ENCODE measurements at places on chromosomes 3 and 15.
A peak's percentile ranks its signal among the peaks of the same experiment; 100 is the strongest.

GRCh38 chr3:73552700-73553099 lies 72.0 kb downstream of the PDZRN3 start:
- DNase-seq, result no peak

DNA sequence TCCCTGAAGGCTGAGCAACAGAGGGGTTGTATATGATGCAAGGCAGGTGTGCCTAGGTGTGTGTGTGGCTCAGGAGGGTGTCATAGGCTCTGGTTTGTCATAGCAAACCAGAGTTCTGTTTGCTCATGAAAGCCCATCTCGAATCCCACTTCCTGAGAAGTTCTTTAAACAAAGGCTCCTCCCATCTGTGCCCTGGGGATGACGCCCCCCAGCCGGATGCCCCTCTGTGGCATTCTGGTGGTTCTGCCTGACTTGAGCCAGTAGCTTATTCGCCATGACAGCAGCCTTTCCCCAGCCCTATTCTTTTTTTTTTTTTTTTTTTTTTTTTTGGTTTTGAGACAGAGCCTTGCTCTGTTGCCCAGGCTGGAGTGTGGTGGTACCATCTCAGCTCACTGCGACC lies 45.4 kb downstream of the PDIA5 start:
- no peak for DNase-seq

DNA sequence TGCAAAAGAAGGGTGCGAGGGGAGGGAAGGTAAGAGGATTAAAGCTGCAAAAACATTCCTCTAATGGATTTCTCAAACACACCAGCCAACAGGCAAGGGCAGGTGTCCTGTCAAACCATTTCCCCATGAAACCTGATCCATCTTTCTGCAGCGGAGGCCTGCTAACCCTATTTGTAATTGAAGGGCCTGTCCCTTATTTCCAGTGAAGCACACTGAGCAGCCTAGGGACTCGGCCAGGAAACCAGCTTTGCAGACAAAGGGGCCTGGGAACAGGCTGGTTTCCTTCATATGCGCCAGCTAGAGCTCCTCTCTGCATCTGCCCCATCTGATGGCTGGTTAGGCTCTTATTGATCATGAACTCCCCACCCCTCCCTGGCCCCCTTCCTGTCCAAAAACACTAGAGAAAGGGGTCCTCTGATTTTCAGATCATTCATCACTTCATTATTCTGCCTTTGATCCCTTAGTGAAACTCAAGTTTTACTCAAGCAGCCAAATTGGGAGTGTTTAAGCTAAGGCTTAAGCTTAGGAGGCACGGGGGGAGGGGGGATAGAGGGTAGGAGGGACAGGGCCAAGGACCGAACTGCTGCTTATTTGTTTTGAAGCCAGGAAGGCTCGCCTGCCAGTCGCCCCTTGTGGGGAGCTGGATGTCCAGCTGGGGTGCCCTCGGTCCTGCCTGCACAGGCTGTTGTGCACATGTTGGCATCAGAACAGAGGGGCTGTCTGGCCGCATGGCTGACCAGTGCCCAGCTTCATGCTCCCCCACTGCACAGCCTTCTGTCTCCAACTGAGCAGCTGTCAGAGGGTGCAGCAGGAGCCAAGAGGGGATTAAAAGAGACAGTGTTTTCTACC lies 53.1 kb downstream of the BOC start:
- DNase-seq, result no peak

DNA sequence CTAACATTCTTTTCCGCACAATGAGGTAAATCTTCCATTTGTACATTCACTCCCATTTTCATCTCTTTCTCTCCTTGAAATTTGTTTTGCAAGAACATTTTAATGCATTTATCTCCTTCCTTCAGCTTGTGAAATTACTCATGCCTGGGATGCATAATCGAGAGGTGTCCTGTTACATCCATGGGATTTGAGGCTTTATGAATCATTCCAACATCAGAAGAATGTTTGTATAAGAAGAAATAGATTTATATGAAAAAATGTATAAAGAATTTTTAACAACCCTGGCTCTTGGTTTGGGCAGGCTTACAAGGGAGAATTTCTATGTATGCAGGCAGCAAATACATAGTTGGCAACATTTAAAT lies 93.2 kb upstream of the MBNL1 start:
- no peak for DNase-seq

DNA sequence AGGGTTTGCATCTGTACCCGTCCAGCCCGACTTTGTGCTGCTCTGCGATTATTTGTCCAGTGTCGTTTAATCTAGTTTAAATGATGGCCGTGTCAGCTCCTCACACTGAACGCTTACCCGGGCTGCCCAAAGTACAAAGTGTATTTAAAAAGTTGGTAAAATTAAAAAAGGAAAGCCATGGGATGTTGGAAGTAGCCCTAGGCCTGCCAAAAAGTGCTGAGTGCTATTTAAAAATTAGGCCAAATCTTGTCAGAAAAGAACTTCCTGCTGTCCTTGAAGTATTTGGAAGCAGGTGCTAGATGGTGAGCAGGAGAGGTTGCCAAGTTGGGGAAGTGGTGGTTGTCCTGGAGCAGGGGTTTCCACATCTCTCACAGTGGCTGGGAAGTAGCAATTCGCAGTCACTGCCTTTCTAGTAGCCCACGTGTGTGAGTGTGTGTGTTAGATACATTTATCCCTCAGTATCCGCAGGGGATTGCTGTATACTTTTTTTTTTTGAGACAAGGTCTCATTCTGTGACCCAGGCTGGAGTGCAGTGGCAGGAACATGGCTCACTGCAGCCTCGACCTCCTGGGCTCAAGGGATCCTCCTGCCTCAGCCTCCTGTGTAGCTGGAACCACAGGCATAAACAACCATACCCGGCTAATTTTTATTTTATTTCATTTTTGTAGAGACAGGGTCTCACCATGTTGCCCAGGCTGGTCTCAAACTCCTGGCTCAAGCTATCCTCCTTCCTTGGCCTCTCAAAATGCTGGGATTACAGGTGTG lies 664 bp downstream of the PPCDC start:
- DNase-seq, result no peak

DNA sequence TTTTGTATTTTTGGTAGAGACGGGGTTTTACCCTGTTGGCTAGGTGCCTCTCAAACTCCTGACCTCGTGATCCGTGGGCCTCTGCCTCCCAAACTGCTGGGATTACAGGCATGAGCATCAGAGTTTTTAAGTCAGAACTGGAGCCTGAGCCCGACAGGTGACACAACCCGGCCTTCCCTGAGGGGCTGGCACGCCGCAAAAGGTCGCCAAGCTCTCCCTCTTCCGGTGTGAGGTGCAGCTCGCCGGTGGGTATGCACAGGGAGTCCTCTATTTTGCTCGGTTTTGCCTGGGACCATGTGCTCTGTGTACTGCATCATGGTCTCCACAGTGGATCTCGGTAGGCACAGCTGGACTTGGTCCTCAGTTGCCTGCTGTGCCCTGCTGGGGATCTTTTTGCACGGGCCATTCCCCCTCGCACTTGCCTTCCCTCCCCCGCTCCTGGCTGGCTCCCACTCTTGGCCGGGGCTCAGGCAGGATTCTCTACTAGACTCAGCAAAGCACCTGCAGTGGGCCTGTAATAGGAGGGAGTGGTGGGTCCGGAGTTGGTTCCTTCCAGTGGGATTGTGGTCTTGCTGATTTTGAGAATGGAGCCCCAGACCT lies 101.2 kb upstream of the KLF13 start:
- DNase-seq, result no peak

DNA sequence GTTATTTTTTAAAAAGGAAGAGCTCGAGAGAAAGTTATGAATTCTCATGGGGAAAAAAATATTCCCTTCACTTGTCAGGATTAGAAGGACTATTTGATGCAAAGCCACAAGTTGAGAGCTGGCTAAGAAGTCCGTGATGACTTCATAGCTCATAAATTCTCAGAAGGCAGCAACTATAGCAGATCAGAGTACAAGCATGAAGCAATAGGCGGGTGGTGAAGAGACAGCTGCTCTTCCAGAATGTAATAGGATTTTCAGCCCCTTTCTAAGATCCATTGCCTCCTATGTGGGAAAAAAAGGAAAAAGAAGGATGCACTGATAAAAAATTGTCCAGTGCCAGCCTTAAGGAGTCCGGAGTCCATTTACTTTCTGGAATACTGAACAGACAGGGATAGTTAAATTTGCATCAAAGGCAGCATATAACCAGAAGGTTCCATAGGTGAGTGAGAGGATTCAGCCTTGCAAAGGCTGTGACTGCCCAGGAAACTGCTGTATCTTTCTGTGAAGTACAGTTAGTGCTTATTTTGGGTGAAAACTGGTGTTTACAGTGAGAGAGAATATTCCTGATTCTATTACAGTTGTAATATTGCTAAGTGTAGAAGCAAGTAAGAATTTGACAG lies 929.5 kb upstream of the ALCAM start:
- DNase-seq, result no peak

DNA sequence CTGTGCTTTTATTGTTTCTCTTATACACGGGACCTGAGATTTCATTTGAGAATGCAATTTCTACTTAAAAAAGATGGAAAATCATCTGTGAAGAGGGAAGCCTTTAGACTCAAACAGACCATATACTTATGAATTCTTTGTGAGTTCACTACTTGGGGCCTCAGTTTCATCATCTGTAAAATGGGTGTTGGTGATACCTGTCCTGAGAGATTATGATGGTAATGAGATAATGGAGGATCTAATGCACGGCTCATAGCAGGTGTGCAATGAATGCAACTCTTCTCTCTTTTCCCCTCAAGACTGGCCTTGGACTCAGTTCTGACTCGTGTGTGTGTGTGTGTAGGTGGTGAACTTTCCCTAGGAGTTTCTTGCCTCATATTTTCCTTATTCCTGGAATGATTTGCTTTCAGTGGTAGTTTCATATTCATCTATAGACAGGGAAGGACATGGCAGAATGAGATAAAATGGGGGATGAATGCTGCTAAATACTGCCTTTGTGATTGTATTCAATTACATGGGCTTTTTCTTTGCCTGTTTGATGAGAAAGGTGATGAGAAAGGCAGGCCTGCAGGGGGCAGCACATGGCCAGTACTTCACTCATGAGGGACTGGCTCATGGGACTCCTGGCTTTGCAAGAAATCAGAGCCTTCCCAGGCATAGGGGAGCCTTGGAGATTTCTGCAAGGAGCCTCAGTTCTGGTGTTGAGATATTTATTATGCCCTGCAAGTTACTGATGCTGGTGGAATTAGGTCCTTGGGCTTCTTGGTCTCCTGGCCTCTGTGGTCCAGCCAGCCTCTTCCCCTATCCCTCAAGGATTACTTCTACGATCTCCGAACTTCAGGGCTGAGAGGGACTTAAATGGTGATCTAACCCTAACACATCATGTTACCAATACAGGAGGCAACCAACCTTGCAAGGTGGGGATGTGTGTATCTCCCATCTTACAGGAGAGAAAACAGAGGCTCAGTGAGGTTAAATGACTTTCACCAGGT lies 70.7 kb downstream of the RPLP1 start:
- peak; percentile 50 for DNase-seq

DNA sequence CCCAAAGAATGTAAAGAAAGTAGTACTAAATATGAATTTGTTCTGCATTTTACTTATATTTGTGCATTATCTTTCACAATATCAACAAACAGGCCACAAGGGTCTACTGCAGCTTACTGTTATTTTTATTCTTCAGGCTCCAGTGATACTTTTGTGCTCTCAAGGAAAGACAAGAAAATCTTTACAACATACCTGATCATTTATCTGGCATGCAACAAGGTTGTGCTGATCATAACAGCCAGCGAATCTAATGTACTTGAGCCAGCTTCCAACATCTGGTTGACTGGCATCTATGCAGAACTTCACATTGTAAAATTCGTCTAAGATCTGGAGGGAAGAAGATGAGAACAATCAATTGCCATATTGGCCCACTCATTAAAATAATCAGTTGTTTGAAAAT lies 520.0 kb downstream of the MECOM start:
- no peak for DNase-seq

GRCh38 chr3:160472344-160472743 lies 22.8 kb upstream of the TRIM59 start:
- DNase-seq, result no peak

DNA sequence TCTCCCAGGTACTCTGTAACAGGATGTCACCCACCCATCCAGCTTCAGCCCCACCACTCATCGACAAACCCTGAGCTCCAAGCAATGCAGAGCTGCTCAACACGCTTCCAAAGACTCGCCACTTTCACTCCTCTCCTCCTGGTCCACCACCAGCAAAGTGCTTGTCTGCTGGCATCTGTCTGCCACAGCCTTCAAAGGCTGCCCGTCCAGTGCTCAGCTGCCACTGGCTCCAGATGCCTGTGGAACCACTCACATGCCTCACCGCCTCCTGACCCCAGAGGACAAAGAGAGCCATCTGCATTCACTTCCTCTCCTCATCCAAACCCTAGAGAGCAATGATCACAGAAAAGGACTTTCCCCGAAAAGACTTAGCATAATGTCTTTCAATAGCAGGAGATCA lies 109.5 kb upstream of the OCA2 start:
- DNase-seq, result no peak

- DNase-seq, result no peak
Observed at GRCh38 chr3:173938159-173938558, 540.6 kb downstream of the NLGN1 start.

DNA sequence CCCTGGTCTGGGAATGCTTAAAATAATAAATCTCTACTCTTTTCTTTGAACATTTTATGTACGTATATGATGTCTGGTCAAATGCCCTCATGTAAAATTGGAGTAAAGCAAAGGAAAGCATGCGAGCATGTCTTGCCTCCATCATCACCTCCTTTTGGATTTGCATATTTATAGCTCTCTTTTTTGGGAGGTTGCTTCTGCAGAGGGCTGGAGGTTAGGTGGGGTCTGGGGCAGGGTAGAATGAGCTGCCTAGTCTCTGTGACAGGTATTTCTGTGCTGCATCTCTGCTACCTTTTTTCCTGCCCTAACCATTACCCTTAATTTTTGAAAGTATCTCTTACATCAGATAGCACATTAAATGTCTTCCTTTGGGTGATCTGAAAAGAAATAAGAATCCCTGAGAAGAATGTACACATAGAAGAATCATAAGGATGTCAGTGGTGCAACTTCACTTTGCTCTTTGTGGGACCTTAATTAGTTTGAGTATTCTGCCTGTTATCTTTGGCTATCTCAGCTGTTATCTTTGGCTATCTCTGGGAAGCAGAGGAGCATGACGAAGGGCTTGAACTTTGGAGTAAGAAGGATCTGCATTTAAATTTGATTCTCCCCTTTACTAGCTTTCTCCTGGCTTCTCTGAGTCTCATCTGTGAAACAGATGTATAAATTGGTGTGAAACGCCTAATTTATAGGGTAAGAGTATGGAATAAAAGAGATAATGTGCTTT lies 40.2 kb downstream of the PPM1L start:
- DNase-seq, result no peak

- no peak for DNase-seq
Observed at GRCh38 chr15:62524848-62525247, 359.8 kb upstream of the C2CD4B start.

DNA sequence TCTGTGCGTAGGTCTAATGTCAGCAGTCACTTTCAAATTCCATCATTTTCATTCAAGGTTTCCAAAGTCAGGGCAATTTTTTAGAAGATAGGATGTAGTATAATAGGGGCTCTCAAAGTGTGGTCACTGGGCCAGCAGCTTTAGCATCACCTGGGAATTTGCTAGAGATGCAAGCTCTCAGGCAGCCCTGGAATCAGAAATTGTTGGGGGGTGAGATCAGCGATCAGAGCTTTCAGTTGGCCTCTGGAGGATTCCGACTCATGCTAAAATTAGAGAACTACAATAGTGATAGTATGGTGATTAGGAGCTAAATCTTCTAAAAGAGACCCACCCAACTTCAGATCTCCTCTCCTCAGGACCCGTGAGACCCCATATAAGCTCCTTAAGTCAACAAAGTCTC lies 2.4 kb upstream of the FRMD4B start:
- DNase-seq, result no peak

GRCh38 chr15:90348456-90348855 lies 3.6 kb upstream of the ZNF774 start:
- no peak for DNase-seq

GRCh38 chr15:42628761-42629160 lies 53.4 kb downstream of the STARD9 start:
- DNase-seq, result no peak

Measured in stimulated activated naive CD8-positive, alpha-beta T cell treated with anti-CD3 and anti-CD28 coated beads, Interleukin-15, amount 100 ng/mL, for 72 hours (primary cell).